ENCODE measurements at places on chromosomes 4 and X.
A peak's percentile ranks its signal among the peaks of the same experiment; 100 is the strongest.

- DNase-seq, result no peak
These were observed 112.3 kb downstream of the NYX start for GRCh38 chrX:41559235-41560052.

DNA sequence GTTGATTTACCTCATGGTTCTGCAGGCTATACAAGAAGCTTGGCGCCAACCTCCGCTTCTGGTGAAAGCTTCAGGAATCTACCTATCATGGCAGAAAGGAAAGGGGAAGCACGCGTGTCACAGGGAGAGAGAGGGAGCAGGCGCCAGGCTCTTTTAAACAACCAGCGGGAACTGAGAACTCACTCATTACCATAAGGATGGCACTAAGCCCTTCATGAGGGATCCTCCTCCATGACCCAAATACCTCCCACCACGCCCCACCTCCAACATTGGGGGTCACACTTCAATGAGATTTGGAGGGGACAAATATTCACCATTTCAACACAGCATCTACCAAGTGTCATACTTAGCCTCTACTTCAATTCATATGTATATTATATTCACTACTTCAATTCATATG lies 18.8 kb upstream of the TBC1D8B start:
- DNase-seq, result no peak

GRCh38 chrX:7159149-7159861 lies 11.4 kb upstream of the PUDP start:
- DNase-seq, result no peak

- DNase-seq, result no peak
These were observed 87.5 kb downstream of the TRAPPC11 start for GRCh38 chr4:183746305-183747229.

DNA sequence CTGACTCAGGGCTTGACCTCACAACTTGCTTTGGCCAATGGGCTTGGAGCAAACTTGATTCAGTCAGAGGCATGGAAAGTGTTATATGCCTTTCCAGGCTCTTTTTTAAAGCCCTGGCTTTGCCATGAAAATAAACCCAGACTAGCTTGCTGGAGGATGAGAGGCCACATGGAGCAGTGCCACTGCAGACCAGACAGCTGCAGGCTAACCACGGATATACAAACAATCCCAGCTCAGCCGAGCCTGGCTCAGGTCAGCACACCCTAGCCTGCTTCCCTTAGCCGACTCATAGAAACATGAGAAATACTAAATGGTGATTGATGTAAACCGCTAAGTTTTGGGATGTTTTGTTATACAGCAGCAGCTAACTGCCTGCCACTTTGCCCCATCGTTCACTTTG lies 345.1 kb downstream of the ARHGAP10 start:
- no peak for DNase-seq

DNA sequence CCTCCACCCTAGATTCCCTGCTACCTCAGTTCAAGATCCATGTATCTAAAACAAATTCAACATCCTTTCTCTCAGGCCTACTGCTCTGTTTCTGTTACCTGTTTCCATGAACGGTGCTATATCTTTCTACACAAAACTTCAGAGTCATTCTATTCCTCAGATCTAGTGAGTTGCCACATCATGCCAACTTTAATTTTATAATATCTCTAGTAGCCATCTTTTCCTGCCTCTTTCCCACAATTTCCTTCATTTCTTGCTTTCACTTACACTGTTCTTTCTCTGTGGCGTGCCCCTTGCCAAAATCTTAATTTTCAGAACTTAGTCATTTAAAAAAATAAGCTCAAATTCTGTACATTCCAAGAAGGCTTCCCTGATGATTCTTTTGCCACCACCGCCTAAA lies 15.2 kb downstream of the GUCY1A1 start:
- DNase-seq, result no peak

- no peak for DNase-seq
These were observed 2.7 kb upstream of the MAML3 start for GRCh38 chr4:140156529-140157171.

GRCh38 chr4:947491-947971 lies 15.3 kb downstream of the TMEM175 start:
- no peak for DNase-seq

DNA sequence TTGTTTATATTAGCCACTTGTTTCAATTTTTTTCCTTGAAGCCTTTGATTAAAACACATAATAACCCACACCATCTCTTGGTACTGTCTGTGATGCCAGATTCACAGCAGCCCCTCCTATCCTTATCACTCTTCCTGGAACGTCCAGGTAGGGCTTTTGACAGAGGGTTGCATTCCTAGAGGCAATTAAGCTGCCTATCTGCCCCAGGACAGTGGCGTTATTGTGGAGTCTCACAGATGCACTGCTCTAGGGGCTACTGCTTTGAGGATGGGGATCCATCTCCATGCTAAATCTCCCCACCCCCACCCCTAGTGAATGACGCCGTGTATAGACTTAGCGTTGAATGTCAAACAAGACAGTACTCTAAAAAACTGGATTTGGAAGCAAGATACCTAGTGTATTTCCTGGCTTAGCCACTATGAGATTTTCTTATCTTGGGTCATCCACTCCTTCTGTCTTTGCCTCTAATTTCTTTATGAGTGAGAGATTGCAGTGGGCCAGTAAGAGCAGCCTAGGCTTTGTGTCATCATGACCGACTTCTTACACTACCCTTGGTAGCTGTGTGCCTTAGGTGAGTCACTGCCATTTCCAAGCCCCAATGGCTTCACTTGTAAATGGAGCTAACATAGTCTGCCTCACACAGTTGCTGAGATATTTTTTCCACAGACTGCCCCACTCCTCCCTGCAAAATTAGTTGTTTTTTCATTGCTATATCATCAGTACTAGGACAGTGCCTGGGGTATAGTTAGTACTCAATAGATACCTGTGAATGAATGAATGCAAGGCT lies 90.9 kb downstream of the EGF start:
- DNase-seq, result no peak

GRCh38 chr4:184843984-184844554 lies 18.3 kb upstream of the ACSL1 start:
- no peak for DNase-seq

DNA sequence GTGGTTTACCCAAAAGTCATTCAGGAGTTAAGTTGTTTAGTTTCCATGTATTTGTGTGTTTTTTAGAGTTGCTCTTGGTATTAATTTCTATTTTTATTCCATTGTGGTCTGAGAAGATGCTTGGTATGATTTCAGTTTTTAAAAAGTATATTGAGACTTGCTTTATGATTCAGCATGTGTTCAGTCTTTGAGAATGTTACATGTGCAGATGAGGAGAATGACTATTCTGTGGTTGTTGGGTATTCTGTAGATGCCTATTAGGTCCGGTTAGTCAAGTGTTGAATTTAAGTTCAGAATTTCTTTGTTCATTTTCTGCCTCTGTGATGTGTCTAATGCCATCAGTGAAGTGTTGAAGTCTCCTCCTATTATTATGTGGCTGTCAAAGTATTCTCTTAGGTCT lies 249.4 kb downstream of the ARHGAP10 start:
- DNase-seq, result no peak

GRCh38 chrX:356385-357034 lies 30.2 kb downstream of the PPP2R3B start:
- no peak for DNase-seq

DNA sequence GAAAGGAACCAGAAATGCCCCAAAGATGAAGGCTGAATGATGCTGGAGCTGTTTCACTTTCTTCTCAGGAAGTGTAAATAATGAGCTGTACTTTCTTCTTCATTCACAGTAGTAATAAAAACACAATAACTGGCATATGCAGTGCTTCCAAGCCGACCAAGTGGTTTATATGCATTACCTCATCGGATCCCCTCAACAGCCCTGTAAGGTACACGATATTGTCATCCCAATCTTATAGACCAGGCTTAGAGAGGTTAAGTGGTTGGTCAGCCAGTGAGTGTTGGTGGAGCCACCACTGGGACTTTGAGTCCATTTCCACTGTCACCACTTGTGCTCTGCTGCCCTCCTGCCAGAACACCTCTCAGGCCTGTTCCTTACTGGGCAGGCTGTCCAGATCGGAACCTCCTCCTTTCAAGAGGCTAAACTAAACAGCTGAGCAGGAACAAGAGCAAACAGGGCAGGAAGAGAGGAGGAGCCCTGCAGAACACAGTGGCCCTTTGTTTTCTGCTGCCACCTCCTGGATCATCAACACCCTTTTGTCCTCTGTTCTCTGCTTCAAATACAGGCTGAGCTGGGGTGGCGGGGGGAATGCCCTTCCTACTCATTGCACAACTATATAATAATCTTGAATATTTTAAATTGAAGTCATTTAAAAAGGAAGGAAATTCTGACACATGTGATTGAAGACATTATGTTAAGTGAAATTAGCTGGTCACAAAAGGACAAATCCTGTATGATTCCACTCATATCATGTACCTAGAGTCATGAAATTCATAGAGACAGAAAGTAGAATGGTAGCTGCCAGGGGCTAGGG lies 112.5 kb upstream of the ATP6AP2 start:
- peak; percentile 37 for DNase-seq

- DNase-seq, result no peak
These were observed 11.8 kb downstream of the DIAPH2 start for GRCh38 chrX:96696462-96696861.

GRCh38 chr4:144627663-144628076 lies 18.3 kb upstream of the HHIP start:
- DNase-seq, result no peak

- no peak for DNase-seq
These were observed 88.3 kb downstream of the NRK start for GRCh38 chrX:105910563-105911105.

GRCh38 chr4:74675673-74676279 lies 118.5 kb downstream of the BTC start:
- DNase-seq, result no peak

DNA sequence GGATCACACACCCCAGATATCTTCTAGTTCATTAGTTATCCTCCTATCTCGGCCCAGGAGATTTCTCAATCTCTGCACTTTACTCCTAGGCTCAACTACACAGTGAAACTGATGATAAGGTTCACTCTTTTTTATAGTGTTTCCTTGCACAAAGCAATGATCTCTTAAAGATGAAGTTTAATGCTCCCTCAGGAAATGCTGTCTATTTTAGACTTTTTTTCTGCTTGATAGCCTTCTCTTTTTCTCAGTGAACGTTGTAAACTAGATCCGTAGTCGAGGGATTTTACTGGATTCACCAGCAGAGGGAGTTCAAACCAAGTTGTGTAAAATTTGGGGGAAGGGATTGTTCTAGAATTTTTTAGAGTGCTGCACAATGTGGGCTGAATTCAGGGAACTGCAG lies 269.6 kb downstream of the GBA3 start:
- no peak for DNase-seq

GRCh38 chrX:101977106-101977505 lies 45.3 kb upstream of the ZMAT1 start:
- no peak for DNase-seq

GRCh38 chr4:10182446-10183424 lies 66.1 kb upstream of the WDR1 start:
- no peak for DNase-seq

GRCh38 chr4:153850533-153851280 lies 61.8 kb upstream of the SFRP2 start:
- no peak for DNase-seq

GRCh38 chr4:8343262-8343966 lies 73.9 kb downstream of the HTRA3 start:
- no peak for DNase-seq

- DNase-seq, result no peak
These were observed 147.4 kb downstream of the LDB2 start for GRCh38 chr4:16750882-16751642.

DNA sequence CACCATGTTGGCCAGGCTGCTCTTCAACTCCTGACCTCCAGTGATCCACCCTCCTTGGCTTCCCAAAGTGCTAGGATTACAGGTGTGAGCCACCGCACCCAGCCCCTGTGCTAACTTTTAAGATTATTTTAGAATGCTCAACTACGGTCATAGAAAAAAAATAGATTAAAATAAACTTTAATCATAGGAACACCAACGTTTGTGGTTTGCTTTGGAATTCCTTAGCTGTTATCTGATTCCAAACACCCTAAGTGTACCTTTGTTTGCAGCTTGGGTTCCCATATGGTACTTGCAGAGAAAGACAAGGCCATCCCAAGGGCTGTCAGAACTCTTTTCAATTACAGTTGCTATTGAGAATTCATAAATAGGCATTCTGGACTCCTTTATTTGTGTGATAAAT lies 90.1 kb upstream of the EFHC2 start:
- DNase-seq, result no peak

All from left cardiac atrium (tissue), 4 donors.